Skin of body (tissue), 3 donors: ENCODE measurements at places on chromosomes 5 and 9.

DNA sequence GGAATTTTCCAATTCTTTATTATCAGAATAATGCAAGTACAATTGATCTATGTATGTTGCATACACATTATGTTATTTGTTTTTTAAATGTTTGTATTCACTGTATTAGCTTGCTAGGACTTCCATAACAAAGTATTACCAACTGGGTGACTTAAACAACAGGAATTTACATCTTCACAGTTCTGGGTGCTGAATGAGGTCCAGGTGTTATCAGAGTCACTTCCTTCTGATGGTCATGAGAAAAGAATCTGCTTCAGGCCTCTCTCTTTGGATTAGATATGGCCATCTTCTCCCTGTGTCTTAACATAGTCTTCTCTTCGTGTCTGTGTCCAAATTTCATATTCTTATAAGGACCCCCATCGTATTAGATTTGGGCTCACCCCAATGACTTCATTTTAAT is 229.1 kb upstream of the TRPC7 start:
- DNase-seq, result no peak

DNA sequence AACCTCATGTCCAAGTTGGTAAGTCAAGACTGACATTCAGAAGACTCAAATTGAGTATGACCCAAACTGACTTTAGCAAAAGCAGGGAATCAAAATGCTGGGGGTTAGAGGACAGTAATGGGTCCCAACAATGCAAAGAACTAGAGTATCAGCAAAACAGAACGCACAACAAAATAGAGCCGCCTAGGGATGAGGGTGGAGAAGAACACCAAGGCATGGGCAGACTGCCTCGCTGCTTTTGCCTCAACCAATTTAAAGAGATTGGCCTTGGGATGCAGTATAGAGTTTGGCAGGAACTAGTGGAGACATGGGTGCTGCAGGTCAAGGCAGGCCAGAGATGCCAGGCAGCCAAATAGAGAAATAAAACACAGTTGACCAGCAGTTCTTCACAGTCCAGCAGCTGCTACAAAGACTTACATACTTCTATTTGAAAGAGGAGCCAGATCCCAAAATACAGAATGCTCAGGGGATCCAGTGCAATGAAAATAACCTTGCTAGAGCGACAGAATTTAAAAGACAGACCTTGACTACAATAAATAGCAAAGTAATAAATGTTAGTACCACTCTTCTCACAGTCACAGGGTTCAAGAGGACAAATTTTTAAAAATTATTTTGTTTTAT is 83.9 kb upstream of the NIPBL start:
- DNase-seq, result no peak

DNA sequence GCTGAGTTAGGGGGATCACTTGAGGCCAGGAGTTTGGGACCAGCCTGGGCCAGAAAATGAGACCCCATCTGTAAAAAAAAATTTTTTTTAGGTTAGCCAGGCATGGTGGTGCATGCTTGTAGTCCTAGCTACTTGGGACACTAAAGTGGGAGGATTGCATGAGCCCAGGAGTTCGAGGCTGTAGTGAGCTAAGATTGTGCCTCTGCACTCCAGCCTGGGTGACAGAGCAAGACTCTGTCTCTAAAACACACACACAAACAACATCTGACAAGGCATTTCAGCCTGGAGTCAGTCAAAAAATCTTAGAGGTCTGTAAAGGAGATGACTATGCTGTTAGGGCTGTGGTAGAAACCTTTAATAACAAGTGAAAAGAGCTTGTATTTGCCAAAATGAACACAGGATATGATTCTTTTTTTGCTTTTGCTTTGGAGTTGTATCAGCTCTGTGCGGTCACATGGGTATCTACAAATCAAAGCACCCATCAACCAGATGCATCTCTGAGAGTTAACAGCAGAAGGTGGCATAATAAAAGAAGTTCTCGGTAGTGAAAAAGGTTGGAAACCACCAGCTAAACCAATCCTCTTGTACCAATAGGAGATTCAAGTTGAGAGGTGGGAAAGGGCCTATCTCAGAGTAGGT is 3.6 kb upstream of the PSMD5 start:
- no peak for DNase-seq

DNA sequence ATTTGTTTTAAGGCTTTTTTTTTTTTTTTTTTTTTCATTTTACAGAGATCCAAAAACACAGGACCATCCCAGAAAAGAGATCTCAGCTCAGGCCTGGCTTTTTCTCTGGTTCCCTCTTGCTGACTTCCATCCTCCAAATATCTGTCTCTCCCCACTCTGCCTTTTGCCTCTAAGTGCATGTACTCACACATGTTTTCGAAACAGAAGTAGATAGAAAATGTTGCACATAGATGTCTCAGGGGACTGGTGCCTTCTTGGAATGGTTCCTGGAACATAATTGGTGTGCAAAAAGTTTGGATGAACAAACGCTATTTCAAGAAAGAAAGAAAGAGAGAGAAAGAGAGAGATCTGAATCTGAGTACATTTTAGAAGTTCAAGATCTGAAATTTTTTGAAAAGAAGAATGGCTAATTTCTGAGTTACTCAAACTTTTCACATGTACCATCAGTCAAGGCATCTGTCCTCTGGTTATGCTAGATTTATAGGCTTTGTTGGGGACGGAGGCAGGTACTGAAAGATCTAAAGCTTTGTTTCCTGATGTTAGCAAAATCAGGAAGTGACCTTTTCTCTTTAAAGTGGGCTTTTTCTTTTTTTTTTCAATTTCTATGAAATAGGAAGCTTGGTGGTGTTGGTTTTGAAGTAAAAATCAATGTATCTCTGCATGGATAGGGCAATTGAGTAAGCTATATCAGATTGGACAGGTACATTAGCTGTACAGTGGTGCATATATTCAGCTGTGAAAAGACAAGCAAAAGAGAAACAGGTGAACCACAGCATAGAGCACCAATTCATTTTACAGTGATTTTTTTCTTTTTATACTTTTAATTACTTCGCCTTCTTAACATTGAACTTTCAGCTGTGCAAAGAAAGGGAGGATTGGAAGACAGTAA is 8.5 kb upstream of the TNFSF8 start:
- peak; percentile 45 for DNase-seq

DNA sequence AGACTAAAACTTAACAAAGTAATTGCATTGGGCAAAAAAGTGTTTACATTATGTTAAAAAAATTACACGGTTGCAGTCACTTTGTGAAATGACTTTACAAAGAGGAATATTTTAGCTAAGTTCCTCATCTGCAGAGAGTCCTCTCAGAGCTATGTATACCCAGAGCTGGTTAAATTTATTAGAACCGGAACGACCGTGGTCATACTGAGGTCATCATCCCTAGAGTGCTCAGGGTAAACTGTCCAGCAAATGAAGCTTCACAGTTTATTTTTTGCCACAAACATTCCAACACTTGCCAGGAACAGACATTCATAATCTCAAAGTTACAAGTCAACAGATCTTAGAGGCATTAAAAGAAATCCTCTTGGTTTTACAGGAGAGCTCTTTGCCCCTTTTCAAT is 897 bp downstream of the ROPN1L start:
- DNase-seq, result no peak

DNA sequence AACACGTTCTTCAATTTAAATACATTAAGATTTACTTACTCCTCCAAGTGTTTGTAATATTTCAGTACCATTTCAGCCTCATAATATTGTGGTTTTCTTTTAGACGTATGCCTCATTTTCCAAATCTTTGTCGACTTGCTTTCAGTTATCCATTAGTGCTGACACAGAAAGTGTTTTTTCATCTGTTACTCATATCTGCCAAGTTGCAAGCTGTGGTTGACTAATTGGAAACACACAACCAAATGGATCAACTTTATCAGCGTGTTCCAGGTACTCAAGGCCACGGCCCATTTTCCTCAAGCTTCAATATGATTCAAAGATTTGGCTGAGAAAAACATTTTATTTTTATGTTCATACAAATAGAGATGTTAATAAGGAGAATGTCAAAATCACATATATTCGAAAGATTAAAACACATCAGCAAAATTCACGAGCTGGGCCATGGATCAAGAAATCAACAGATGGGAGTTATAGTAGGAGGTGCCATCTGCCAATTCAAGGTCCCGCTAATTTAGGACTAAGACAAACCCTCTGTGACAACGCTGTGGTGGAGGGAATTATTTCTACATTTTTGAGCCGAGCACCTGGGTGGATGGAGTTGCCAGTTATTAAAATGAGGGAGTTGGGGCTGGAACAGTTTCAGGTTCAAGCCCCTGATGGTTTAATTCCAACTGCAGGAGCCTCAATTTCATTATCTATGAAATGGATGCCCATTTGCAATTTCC is 27.2 kb upstream of the CCNJL start:
- DNase-seq, result no peak

GRCh38 chr9:112002131-112002846 is 105.7 kb downstream of the UGCG start:
- DNase-seq, result no peak
